ENCODE measurements at places on chromosomes 1 and 21.

DNA sequence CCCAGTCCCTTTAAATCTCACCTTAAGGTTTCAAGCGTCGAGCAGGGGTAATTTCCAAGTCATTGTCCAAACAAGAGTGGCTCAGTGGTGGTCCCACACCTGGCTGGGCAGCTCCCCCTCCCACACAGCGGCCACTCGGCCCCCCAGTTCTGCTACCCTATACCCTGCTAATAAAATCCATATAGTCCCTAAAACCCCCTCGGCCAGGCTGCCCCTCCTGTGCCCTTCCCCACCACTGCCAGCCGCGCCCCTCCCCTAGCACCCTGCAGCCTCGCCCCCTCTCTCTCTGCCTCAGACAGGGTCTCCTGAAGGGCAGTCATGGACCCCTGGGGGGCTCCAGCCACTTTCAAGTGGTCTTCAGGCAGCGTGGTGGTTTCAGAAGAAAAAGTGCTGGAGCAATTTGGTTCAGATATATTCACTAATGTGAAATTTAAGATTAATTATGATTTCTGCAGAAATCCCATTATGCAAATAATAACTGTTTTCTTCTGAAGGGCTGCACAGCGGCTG, 34.2 kb upstream of the TTC34 start:
- no peak for DNase-seq

- no peak for DNase-seq
Measured at GRCh38 chr1:119007670-119008482, 19.7 kb upstream of the TBX15 start.

DNA sequence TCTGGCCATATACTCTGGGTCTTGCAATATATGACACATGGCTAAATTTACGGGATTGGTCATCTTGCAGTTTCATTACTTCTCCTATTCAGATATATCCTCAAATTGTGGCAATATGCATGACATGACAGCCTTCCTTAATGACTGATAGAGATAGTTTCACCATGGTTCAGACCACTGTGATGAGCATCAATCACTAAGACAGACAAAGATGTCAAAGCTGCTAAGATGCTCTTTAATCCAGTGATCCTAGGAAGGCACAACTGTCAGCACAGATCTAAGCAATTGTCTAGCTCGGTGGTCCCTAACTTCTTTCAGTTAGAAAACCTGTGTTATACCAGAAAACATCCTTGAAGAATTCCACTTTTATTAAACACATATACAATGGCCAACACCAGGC, 70.9 kb upstream of the ADGRL2 start:
- DNase-seq: no peak

GRCh38 chr1:159934136-159935039, 9.1 kb upstream of the TAGLN2 start:
- no peak for DNase-seq

DNA sequence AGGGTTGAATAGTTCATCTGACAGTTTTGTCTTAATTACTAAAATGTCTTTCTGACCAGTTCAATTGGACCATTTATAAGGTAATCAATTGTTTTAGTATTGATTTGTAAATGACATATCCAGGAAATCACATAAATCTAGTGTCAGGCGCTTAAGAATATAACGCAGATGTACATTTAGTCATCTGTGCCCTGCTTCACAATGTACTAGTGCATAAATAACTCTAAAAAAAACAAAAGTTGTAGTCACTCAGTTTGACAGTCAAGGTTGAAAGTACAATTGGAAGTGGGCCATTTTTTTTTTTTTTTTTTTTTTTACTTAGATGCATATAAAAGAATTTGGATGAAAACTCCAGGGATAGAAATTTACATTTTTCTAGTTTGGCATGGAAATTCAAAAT, 490.4 kb downstream of the PTPRC start:
- no peak for DNase-seq

DNA sequence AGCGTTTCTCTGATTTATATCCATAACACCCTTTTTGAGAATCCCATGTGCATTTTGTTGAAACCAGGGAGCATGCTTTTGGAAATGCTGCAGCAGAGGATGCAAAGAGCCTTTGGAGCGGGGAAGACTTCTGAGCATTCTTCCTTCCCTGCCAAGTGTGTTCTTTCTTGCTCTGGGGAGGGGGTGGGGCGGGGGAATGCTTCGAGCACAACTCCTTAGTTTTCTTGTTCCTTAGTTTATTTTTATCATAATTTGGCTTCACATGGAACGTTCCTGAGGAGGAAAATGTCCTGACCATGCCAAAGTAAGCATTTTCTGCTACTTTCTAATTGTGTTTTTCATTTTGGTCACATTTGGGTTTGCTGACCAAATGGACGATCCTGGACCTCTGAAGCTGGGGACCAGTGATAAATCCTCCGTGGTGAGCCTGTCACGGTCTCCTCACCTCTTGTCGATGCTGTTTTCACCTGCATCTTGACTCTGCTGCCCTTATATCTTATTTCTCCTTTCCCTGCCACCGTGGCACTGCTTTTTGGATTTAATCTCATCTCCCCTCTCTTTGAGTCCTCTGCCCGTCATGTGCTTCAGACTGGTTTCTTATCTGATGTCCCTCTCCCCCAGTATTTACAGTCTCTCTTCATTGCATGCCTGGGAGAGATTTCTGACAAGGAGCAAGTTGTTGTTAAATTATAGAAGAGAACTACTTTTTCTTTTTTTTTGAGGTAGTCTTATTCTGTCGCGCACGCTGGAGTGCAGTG, 2.4 kb downstream of the CTPS1 start:
- DNase-seq: no peak

GRCh38 chr21:30233228-30234020, 17.5 kb upstream of the CLDN8 start:
- DNase-seq: no peak

DNA sequence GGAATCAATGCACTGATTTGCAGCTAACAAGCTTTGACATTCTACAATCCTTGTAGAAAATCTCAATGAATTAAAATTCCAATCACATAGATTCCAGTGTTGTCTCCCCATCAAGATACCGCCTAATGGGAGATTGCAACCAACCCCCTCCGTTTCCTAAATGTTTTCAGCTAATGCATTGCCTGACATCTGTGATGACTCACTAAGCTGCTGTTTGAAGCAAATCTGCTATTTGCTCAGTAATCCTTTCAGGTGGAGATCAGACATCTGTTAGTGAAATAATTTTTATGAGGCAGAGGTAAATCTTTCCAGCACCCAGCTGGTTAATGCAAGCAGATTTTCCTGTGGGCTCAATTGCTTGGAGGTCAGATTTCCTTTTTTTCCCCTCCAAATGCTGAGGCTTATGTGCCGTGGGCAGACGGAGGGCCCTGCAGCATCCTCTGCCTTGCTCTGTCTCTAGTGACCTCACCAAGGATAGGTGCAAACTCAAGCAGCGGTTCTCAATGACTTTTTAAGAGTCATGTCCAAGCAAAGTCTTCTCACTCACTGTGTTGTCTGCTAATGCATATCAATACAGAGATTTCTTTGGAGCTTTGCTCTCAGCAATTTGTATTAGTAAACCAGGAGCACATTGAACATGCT, 91.1 kb upstream of the RAB3GAP2 start:
- no peak for DNase-seq

DNA sequence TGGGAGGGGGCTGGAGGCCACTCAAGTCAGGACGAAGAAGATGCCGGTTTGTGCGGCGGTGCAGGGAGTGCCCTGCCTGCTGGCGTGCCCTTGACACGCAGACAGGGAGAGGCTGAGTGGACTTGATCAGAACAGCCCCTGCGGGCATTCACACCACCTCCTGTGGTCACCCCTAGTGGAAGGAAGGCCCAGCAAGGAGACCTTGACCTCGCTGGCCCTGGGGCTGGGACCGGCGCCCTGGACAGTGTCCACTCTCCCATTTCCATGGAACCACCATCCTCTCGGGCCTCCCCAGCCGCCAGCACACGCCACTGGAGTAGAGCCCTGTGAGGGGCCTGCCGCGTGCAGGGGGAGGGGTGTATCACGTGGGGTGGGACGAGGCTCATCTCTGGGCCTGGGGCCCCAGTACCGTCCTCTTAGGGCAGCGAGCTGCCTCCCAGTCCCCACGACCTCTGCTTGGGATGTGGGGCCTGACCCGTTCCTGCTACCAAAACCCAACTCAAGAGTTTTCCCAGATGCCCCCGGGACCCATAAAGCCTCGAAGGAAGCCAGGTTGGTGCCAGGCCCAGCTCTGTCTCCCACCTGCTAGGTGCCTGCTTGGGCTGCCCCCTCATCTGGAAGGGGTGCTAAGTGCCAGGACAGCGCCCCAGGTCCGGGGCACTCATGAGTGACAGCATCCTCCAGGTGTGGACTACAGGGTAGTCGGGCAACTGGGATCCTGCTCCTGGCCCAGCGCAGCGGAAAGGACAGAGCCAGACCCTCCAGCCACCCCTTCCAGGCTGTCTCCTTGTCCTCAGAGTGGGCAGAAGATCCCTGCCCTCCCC, 62.8 kb downstream of the SLX9 start:
- no peak for DNase-seq

GRCh38 chr1:47676311-47677054, 238.6 kb downstream of the FOXD2 start:
- no peak for DNase-seq

DNA sequence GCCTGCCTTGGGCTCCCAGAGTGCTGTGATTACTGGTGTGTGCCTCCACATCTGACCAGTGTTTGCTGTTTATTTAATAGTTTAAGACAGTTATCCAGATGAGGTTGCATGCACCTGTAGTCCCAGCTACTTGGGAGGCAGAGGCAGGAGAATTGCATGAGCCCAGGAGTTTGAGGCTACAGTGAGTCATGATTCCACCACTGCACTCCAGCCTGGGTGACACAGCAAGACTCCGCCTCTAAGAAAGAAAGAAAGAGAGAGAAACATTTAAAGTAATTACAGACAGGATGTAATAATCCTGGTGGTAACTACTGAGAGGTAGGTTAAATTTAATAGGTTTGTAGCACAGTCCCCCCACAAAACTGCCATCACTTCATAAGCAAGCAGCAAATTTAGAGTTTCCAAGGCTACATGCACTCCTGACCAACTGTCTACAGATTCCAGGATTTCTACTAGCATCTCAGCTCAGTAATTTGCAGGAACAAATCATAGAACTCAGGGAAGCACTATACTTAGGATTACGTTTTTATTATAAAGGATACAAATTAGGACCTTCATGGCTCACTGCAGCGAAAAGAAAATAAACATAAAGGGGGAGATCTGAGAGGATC, 89.6 kb downstream of the PKN2 start:
- DNase-seq: no peak

GRCh38 chr1:81308191-81308590, 492.5 kb upstream of the ADGRL2 start:
- no peak for DNase-seq

GRCh38 chr1:62906428-62906886, 122.5 kb downstream of the ATG4C start:
- no peak for DNase-seq

GRCh38 chr1:78464449-78464891, 26.3 kb upstream of the PTGFR start:
- DNase-seq: no peak

DNA sequence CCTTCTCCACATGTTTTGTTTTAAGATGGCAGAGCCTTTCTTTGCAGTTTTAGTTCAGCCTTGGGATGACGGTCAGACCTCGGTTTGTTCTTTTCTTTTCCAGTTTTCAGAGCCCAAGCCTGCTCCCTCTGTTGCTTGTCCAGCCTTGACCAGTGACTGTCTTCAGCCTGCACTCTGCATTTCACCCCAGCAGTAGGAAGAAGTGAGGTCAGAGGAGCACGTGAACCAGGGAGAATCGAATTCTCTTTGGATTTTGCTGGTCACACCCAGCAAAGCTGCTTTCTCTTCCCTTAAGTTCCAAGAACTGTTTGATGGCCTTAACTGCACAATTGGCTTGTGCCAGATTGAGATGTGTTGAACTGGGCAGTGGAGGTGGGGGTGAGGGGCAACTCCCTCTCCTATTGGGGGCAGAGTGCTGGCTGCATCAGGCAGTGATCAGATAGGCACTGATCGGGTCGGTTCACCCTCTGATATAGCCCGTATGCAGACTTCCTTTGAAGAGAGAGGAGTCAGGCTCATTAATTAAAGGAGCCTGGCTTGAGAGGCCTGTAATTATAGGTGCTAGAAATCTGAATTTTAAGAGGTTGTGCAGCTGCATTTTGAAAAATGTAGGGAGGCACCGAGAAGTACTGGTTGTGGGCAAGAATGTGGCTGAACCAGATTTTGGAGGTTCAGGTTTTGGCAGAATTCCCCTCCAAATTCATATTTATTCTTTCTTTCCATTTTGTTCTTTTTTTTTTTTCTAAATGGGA, 42.4 kb downstream of the PEX14 start:
- no peak for DNase-seq

DNA sequence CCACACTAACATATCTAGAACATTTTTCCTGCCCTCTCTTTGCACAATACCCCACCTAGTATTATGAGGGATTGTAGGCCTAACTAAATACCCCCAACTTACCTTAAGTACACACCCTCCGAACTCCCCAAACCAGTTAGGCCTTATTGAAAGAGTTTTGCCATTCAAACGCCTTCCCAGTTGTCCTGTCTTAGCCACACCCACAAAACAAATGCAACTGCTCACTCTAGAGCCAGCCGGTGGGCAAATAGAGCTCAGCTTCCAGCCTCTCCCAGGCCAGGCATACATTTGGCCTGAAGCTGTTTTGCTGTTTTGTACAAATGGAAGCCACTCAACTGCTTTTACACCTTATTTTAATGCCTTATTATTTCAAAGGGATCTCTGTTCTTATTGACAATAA, 224.2 kb upstream of the RUNX1 start:
- DNase-seq: no peak

GRCh38 chr1:22917989-22918388, 54.7 kb downstream of the LACTBL1 start:
- DNase-seq: no peak

GRCh38 chr1:22031214-22031962, 21.1 kb upstream of the CDC42 start:
- DNase-seq: no peak

GRCh38 chr1:208557046-208557722, 313.0 kb upstream of the PLXNA2 start:
- no peak for DNase-seq

GRCh38 chr1:163258181-163258580, 55.5 kb upstream of the RGS5 start:
- DNase-seq: no peak

- DNase-seq: peak; percentile 71
Measured at GRCh38 chr1:76035053-76035452, 39.5 kb upstream of the ST6GALNAC3 start.

GRCh38 chr21:38506661-38507281, 8.5 kb upstream of the ERG start:
- DNase-seq: no peak

- DNase-seq: no peak
Measured at GRCh38 chr1:78779831-78780230, 130.2 kb downstream of the IFI44 start.

DNA sequence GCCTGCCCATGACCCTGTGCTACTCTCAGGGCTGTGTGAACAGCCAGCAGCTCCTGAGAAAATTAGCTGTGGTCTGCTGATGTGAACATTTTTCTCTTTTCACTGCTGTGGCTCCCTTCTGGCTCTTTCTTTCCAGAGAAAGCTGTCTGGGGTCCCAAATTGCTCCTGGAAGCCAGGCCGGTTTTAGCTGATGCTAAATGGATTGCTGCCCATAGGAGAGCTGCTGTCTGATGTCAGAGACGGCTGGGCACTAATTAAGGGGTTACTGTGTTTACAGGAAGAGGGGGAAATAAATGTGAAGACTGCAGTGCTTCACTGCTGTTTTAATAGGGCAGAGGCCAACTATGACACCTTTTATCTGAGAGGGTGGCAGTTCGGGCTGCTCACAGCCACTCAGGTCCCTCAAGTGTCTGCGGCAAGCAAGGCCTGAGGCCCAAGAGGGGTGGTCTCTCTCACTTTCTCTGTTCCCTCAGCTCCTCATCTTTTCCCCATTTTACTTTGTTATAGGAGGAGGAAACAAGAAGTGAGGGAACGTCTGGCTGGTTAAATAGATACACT, 106.0 kb upstream of the GNG12 start:
- no peak for DNase-seq

- DNase-seq: no peak
Measured at GRCh38 chr1:208654241-208654640, 410.1 kb upstream of the PLXNA2 start.

All from pons (tissue), 1 donor.